ENCODE measurements at places on chromosomes 5 and 9. TPM values are rescaled to one million over a fixed set of nuclear protein-coding genes. Genes with fewer than 3 reads are reported as not detected.
A peak's percentile ranks its signal among the peaks of the same experiment; 100 is the strongest.

The GRIN1 gene
- not detected for total RNA-seq

The NOXA1 gene
- total RNA-seq, result 0.53 TPM

The TLX3 gene
- total RNA-seq, result not detected

The GADD45G gene
- total RNA-seq, result 12.9 TPM

The CA9 gene
- total RNA-seq, result 0.85 TPM

The OR1J2 gene
- total RNA-seq, result not detected

The ARID3C gene
- total RNA-seq, result not detected

The EGFLAM gene
- total RNA-seq, result not detected

The MAT2B gene
- 74.1 TPM for total RNA-seq

The PHF24 gene
- not detected for total RNA-seq

The GRXCR2 gene
- total RNA-seq, result not detected

The ECM2 gene
- total RNA-seq, result not detected

The FAM153A gene
- total RNA-seq, result 0.54 TPM

GRCh38 chr5:89343666-89344065 lies 460.7 kb upstream of the MEF2C start:
- no peak for DNase-seq

GRCh38 chr5:122584411-122585300 lies 190.2 kb upstream of the SNX2 start:
- DNase-seq, result no peak

- DNase-seq, result no peak
These were observed 34.6 kb upstream of the NEK6 start for GRCh38 chr9:124222918-124223720.

- no peak for DNase-seq
These were observed 49.8 kb downstream of the PRKACG start for GRCh38 chr9:68964102-68964541.

DNA sequence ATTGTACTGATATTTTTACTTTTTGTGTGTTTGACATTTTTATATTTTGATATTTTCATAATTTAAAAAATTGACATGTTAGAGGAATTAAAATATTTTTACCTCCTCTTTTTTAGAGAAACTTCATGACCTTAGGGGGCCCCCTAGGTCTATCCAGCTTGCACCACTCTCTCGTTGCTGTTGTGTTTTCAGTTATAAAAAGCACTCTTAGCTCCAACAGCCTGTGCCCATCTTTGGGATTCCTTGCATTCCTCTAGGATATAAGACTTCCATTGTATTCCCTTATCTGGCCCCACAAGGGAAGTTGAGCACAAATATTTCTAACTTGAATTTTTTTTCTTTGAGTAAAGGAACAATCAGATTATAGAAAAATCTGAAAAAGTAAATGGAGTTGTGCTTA lies 245.3 kb downstream of the SH3GL2 start:
- DNase-seq, result no peak

- DNase-seq, result no peak
These were observed 23.7 kb upstream of the PTGES start for GRCh38 chr9:129776566-129776937.

DNA sequence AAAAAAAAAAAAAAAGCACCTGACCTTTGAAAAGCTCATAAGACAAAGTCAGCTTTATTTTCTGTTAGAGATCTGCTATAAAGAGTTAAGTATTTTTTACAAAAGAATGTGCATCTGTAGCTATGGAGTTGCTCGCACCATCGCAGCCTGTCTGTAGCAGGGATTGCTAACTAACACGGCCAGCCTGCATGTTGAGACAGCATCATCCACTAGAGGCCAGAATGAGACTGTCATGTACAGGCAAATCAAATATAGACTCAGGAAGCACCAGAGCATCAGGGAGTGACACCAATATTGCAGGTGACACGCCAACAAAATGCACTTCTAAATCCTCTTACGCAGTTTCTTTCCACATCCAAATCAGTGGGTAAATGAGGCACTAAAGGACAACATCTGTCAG lies 136.3 kb upstream of the RASEF start:
- no peak for DNase-seq

DNA sequence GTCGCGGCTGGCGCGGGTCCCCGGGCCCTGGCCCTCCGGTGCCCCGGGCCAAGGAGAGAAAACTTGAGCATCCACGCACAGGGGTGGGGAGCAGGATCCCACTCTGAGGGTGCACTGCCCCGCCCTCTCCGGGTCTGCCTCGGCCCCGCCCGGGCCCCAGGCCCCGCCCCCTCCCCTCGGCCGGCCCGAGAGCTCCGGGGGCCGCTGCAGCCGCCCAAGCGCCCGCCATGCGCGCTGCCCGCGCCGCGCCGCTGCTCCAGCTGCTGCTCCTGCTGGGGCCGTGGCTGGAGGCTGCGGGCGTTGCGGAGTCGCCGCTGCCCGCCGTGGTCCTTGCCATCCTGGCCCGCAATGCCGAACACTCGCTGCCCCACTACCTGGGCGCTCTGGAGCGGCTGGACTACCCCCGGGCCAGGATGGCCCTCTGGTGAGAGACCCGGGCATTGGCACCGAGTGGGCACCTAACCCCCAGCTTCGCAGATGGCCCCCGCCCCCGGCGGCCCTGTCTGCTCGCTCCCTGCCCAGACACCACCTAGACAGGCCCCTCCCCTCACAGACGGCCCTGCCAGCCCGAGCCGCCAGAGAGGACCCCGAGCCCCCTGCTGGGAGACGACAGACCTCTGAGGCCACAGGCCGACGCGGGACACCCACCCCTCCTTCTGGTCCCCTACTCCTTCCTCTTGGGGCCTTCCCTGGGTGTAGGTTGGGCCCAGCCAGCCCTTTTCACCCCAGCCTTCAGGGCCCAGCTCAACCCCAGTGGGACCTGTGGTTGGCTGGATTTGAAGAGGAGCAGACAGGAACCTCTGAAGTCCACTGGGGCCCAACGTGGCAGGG lies at the start of gene CERCAM:
Gene CERCAM (plus strand): TSS at position 207 of the 831 bp plus-strand sequence. CDS start 21 bp downstream, at position 228.
- peak; percentile 66 for DNase-seq

DNA sequence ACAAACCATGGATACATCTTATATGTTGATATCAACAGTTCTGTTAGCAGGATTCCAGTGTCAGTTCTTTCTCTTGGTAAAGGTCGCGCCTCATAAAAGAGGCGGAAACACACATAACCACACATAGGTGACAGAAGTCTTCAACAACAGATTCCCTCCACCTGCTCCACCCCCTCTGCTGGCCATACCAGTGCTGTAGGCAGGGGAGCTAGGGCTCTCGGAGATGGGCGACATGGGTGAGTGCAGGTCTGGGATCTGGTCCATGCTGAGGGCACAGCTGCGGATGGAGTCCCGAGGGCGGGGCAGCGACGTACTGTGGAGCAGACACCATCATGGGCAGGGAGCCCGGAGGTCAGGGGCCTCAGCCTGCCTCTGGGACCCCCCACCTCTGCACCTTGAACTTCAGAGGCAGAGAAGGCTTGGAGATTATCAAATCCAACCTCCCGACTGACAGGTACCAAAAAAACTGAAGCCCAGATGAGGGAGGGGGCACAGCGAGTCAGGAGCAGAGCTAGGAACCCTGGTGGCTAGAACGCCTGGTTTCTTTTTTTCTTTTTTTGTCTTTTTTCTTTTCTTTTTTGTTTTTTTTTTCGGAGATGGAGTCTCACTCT lies 12.0 kb upstream of the TOR2A start:
- no peak for DNase-seq

DNA sequence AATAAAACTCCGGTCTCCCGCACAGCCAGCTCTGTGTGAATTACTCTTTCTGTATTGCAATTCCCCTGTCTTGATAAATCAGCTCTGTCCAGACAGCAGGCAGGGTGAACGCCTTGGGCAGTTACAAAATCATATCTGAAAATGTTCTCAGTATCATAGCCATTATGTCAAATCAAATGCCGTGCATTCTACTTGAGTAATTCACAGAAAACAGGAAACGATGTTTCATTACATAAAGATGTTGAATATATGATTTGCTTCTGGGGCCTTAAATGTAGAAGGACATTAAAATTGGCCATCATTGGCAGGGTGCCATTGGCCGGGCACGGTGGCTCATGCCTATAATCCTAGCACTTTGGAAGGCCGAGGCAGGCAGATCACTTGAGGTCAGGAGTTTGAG lies 8.5 kb downstream of the POLR3G start:
- DNase-seq, result no peak

- no peak for DNase-seq
These were observed 58.8 kb upstream of the MINAR2 start for GRCh38 chr5:129689045-129689444.

- DNase-seq, result no peak
These were observed 98.0 kb downstream of the HSD17B3 start for GRCh38 chr9:96203867-96204501.

DNA sequence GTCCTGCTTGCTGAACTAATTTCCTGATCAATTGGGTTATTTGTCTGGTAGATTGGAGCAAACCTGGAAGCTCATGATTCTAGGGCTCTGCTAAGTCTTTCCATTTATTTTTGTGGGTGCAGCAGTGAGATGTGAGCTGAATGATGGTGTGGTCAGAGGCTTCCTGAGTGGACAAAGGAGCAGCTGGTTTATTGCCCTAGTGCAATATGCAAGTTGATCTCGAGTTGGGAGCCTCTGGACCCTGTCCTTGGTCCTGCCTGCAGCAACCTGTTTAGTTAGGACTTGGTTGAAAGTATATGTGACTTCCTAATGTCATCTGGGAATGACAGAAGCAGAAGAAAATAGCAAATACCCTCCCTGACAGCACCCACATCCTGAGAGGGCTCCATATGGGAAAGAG lies 4.2 kb upstream of the UNC5A start:
- no peak for DNase-seq

DNA sequence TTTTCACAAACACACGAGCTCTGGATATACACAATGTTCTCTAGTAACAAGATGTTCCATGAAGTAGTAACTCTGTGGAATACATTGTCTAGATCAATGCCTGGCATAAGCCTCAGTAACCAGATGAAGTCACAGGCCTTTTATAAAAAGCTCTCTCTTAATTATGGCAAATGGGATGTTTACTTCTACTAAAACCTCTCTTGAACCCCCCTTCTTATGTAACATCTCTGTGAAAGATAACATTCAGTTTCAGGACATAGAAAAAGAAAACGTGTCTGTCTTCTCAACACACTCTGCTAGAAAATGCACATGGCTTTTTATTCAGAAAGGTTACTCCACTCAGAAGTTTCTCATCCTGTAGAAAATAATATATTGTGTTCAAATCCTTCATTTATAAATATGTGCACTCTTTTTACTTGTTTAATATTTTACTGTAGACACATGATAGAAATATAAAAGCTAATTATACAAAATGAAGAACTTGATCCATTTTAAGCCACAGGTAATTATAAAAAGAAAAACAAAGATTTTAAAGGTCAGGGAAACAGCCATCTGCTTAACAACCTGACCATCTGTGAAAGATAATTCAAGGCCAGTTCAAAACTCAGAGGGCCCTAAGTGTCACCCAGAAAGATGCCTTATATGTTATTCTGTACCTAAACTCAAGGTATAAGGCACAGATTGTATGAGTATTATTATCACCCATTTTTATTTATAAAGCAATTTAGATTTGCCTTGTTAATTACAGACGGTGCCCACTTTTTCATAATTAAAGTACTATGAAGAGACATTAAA lies 812.0 kb downstream of the CDH18 start:
- no peak for DNase-seq

DNA sequence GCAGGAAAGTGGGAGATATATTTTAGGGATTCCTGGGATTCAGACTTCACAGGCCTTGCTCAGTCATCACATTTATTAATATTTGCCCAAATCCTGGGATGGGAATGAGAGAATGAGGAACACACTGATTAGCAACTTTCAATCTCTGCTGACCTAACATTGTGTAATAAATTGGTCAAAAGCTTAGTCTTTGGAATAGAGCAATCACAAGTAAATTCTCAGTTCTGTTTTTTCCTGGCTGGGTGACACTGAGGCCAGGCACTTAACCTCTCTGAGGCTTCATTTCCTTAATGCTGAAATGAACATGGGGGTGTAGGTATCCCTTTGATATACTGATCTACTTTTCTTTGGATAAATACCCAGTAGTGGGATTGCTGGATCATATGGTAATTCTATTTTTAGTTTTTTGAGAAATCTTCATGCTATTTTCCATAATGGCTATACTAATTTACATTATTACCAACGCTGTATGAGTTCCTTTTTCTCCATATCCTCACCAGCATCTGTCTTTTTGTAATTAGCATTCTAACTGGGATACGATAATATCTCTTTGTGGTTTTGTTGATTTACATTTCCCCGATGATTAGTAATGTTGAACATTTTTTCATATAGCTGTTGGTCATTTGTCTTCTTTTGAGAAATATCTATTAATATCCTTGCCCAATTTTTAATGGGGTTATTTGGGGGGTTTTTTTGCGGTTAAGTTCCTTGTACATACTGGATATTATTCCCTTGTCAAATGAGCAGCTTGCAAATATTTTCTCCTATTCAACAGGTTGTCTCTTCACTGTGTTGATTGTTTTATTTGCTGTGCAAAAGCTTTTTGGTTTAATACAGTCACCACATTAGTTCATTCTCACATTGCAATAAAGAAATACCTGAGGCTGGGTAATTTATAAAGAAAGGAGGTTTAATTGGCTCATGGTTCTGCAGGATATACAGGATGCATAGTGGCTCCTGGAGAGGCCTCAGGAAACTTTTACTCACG lies 36.8 kb upstream of the NIPBL start:
- DNase-seq, result no peak

GRCh38 chr9:105243015-105243686 lies 1.3 kb upstream of the SLC44A1 start:
- DNase-seq, result no peak

- no peak for DNase-seq
These were observed 14.2 kb upstream of the PPP1R2B start for GRCh38 chr5:156835905-156836304.

DNA sequence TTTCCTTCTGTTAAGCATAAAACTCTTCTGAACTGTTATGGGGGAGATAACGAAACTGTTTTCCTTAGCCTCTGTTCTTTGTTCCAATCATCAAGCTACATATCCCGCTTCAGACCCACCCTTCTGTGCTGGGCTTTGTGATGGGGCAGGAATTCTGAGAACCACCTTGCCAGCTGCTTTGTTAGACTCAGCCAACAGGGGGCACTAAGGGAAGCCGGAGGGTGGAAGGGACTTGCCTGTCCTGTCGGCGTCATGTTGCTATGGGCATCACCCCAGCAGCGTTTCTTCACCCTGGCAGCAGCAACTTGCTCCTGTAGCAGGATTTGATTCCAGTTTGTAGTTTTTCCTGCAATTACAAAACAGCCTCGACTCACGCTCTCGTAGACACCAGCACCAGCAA lies 169.1 kb downstream of the CAAP1 start:
- no peak for DNase-seq

- no peak for DNase-seq
These were observed 66.8 kb upstream of the IL7R start for GRCh38 chr5:35789732-35790456.
